Mesenchymal stem cell (in vitro differentiated cells and primary cell): ENCODE measurements at places on chromosomes 4 and X.

GRCh38 chr4:169649545-169650226, 29.3 kb downstream of the CLCN3 start:
- no peak for DNase-seq

DNA sequence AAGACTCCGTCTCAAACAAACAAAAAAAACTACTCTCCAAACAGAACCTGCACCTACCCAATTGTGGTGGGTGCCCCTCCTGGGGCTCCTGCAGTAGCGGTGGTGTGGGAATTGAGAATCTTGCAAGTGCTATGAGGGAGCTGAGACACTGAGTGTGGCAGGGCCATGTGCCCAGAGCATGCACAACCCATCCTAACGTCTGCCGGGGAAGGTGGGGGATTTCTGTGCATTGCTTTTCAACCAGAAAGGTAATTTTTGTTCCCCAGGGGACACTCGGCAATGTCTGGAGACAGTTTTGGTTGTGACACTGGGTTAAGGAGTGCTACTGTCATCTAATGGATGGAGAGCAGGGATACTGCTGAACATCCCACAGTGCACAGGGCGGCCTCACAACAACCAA, 35.7 kb downstream of the TBL1X start:
- no peak for DNase-seq

DNA sequence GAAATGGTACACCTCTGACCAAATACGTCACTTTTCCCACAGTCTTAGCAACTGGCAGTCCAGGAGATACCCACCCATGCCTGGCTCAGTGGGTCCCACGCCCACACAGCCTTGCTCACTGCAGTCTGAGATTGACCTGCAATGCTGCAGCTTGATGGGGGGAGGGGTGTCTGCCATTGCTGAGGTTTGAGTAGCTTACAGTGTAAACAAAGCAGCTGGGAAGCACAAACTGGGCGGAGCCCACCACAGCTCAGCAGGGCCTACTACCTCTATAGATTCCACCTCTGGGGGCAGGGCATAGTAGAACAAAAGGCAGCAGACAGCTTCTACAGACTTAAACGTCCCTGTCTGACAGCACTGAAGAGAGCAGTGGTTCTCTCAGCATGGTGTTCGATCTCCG, 52.7 kb downstream of the AMER1 start:
- no peak for DNase-seq

GRCh38 chrX:75115707-75116413, 40.2 kb downstream of the ABCB7 start:
- DNase-seq = no peak

DNA sequence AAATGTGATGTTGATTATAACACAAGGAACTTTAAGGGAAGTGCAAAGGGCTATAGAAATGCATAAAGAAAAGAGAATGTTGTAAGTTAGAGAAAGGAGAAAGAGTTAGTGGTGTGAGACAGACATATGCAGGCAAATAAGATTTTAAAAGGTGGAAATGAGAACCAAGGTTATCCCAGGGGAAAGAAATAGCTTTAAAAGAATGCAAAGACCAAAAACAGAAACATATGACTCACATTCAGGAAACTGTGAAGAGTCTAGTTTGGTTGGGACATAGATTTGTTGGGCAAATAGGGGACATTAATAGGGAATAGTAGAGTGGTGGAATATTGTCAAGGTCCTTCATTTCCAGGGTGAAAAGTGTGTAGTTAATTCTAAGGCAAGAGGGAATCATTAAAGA, 52.4 kb downstream of the MAPK10 start:
- peak; percentile 40 for DNase-seq

DNA sequence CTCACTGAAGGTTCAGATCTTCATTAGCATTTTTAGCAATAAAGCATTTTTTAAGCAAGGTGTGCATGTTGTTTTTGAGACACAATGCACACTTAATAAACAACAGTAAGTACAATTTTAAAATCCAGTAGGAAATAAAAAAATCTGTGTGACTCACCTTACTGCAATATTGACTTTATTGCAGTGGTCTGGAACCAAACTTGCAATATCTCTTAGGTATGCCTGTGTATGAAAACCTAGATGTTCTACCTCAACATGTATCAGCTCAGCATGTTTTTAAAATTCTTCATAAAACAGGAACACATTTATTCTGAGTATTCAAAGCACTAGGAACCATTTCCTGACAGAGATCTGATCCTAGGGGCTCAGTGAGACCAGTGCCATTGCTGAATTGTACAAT, 26.7 kb downstream of the NR0B1 start:
- no peak for DNase-seq

GRCh38 chr4:1277667-1278665, 11.7 kb upstream of the MAEA start:
- DNase-seq = peak; percentile 14

GRCh38 chr4:23947826-23948225, 58.0 kb upstream of the PPARGC1A start:
- peak; percentile 22 for DNase-seq

GRCh38 chrX:40088299-40088625, 9.5 kb downstream of the BCOR start:
- DNase-seq = peak; percentile 16

GRCh38 chr4:8461086-8461485, 20.5 kb downstream of the TRMT44 start:
- no peak for DNase-seq

DNA sequence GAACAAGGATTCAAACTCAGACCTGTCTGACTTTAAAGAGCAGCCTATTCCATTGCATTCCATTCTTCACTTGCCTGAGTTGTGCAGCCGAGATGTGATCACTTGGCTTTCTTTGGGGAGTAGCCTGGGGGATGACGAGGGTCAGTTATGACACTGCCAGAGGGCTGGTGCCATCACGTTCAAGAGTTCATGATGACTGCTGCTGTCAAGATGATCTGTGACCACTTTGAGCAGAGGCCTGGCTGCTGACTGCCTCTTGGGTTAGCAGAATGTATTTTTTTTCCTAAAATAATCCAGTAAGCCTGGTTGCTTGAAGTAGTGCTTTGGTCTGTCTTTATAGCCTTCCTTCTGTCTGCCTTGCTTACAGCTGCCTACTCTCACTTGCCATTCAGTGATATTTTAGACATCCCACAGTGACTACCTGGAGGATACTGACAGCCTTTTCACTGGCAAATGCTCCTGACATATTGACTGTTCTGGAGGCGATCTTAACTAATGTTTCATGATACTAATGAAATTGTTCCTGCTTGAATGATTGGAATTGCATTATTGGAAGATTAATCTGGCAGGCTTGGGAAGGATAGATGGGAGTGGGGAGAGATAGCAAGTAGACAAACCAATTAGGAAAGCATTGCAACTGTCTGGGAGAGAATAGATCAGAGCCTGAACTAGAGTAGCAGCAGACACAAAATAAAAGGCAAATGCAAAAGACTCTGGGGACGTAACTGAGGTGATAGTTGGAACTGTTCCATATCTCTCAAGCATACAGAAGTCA, 221.6 kb upstream of the LCORL start:
- no peak for DNase-seq

DNA sequence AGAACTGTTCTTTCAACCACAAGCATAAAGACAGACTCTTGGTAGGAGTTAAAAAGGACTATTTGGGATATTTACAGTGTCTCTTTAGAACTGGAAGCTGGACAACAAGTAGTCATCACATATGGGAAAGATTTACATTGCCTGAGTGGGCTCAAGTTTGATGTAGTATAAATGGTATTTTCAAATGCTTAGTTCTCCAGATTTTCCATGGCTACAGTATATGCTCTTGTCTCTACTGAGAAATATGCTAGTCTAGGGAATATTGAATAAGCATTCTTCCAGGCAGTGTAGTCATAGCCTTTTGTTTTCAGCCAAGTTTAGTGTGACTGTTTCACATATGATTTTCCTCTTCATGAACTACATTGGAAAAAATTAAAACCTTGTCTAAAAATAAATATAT, 315.6 kb downstream of the ARHGAP24 start:
- DNase-seq = peak; percentile 69

- peak; percentile 74 for DNase-seq
Observed at GRCh38 chr4:161629694-161630441, 533.9 kb downstream of the FSTL5 start.

DNA sequence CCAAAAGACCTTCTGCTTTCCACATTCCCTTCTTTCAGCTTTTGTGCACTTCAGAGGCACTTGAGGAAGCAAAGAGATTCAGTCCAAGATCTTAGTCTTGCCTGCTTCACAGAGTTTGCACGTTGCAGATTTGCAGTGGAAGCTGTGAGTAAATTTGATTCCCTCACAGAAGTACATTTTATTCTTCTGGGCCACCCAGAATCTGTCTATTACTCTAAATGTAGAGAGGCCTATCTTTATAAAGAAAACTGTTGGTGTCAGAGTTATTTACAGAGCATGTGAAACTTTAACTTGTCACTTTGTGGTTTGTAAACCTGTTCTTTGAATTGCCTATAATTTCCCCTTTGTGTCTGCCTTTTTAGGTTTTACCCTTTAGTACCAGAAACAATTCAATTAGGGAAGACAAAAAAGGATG, 15.5 kb downstream of the SPRY1 start:
- DNase-seq = no peak

DNA sequence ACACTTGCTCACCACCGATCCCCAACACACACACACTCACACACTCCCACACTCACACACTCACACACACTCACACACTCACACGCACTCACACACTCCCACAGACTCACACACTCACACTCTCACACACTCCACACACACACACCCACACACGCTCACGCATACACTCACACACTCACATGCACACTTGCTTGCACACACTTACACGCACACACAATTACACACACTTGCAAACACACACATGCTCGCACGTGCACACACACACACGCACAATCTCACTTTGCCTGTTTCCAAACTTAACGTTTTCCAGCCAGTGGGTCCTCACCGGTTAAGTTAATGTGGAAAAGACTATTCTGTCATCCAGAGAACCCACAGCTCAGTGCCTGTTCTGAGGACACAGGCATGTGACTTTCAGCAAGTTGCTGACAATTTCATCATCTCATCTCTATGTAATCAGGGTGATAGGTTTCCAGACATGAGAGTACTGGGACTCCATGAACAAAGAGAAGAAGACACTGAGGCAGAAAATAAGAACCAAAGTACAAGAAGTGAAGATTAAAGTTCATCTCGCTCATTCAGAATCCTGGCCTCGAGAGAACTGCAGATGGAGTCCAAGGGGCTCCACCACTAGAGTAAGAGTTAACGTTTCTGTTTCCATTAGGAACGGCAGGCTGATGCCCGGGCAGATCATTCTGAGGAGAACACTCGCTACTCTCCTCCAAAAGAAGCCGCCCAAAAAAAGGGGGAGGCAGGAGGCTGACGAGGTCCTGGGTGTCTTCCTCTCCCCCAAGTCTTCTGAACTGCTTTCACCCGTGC, 153.2 kb upstream of the FRG1 start:
- peak; percentile 5 for DNase-seq

DNA sequence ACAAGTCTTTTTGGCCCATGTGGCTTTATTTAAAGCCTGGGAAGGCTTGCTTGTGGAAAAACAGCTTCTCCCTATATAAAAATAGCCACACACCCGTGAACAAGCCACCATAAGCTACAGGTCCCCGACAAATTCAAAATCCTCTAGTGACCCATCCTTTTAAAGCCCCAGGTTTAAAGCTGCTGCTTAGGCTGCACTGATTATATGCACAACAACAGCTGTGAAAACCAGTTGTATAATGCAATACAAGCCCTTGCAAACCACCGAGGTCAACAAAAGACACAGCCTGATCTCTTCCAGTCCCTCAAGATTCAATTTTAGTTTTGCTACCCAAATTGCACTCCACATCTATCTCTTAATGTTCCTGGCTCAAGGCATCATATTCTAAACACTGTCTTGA, 186.0 kb upstream of the WDFY3 start:
- no peak for DNase-seq

GRCh38 chr4:14862891-14863290, 139.4 kb upstream of the CPEB2 start:
- DNase-seq = no peak

DNA sequence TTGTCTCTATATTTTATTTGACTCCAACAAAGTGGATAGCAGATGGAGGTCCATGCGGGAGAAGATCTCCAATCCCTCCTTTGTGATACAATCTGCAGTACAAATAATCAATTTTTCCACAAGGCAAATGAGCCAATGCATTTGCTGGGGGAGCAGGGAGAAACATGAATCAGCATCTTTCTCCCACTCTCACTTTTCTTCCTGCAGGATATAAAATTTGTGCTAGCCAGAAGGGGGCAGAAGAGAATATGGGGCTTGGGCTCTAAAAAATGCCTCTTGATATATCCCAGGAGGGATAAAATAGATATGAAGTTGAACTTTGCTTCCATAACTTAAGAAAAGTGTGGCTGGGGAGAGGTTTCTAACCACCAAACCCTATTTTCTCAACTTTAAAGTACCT, 38.3 kb upstream of the CWH43 start:
- no peak for DNase-seq

DNA sequence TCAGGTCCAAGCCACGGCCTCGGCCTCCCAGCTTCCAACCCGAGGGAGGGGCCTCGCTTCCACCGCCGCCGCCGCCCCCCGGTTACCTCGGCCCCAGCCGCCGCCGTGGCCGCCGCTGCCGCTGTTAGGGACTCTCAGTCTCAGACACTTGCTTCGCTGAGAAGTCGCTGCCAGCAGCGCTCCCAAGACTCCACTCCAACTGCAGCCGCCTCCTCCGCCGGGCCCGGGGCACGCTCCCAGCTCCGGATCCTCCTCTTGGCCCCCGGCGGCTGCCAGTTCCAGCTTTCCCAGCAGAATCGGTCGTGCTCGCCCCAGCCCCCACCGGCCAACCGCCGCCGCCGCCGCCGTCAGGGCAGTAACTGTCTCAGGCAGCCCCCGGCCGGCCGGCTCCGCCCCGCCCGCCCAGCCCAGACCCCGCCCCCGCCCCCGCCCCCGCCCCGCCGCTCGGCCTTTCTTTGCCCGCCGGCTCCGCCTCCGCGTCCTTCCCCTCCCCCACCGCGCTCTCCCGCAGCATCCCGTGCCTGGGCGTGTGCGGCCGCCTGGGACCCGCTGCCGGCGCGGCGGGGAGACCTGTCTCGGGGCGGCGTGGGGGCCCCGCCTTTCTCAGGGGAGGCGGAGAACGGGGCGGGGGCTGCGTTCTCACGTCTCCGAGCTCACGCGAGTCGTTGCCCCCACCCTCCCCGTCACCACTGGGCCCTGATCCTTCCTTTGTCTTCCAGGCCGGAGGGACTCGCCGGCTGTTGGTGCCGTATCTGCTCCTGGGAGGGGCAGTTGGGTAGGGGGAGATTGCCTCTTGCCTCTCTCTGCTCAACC, at the start of gene ANKRD50:
TSS of gene ANKRD50 (minus strand) at position 361 of the 813 bp plus-strand sequence. CDS start 2,221 bp downstream, outside the sequence.
- DNase-seq = peak; percentile 96

DNA sequence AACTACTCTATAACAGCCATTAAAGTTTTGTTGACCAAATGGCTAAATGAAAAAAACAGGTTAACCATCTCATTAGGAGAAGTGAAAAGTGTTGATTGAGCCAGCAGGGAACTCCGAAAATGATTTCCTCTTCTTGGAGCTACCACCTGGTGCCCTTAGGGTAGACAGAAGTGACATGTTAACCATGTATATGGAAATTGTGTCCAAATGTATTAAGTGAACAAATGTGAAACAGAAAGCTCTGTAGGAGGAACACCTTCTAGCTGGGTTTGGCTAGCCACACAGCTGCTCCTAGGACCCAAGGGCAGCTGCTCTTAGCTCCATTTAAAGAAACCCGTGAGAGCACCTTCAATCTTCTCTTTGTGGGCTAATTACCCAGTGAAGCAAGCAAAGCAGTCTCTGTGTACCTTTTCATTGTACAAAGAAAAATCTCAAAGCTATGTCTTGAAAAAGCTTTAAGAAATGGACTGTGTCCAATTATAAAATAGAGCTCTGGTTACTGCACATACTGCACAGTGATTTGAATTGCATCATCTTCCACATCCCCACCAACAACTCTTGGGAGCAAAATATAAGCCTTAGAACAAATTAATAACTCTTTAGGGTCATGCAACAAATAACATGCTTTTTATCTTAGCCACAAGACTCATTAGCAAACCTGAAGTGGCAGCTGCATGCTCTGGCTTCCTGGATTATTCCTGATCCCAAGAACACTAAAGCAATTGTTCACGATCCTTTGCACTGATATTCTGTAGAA, 59.2 kb upstream of the PARM1 start:
- DNase-seq = peak; percentile 9
